ENCODE measurements at places on chromosomes 3 and 15.

GRCh38 chr15:44265757-44266156 lies 22.8 kb upstream of the GOLM2 start:
- no peak for DNase-seq

DNA sequence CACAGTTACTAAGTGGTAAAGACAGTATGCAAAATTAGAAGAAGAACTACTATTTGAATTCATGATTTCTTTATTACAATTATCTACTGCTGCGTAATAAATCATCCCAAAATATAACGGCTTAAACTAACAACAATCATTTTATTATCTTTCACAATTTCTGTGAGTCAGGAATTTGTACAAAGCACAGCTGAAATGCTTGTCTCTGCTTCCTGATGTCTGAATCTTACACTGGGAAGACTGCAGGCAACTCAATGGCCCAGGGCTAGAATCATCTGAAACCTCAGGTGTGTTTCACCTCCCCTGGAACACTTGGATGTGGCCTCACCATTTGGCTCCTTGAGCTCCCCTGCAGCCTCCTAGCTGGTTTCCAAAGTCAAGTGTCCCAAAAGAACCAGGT lies 145.1 kb downstream of the MAGI1 start:
- no peak for DNase-seq

GRCh38 chr15:86231864-86232721 lies 152.4 kb downstream of the AGBL1 start:
- DNase-seq = peak; percentile 23

DNA sequence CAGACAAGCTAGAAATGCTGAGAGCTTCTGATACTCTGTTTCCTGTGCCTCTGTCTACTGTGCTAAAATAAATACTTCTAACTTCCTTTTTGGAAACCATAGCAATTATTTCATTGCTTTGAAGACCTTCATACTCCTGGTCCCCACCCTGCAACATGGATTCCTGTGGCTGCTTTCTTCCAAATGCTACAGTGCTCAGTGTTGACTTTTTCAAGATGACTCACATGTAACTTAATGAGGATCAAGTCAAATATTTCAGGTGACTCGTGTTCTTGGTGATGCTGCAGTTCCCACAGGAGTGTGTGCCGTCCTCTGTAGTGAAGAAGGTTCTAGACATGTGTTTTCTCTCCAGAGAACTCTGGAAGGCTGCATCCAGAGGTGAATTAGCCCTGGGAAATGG lies 288.6 kb downstream of the CLSTN2 start:
- DNase-seq = no peak

GRCh38 chr3:59056706-59057105 lies 6.9 kb upstream of the CFAP20DC start:
- no peak for DNase-seq

GRCh38 chr15:38650936-38651327 lies 86.3 kb upstream of the RASGRP1 start:
- no peak for DNase-seq

DNA sequence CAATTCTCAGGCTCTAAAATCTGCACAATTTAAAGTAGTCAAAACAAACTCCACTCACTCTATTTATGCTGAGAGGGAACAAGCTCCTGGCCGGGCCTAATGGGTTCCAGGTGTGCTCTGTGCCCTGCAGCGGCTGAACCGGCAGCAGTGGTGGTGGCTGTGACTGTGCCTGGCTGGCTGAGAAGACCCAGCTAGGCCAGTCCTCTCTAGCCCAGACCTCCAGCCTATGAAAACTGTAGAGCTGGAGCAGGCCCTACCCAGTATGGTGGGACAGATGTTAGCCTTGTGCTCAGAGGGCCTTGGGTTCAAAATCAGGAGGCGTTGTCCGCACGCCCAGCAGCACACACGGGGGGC lies 37.0 kb downstream of the EPHB3 start:
- no peak for DNase-seq

DNA sequence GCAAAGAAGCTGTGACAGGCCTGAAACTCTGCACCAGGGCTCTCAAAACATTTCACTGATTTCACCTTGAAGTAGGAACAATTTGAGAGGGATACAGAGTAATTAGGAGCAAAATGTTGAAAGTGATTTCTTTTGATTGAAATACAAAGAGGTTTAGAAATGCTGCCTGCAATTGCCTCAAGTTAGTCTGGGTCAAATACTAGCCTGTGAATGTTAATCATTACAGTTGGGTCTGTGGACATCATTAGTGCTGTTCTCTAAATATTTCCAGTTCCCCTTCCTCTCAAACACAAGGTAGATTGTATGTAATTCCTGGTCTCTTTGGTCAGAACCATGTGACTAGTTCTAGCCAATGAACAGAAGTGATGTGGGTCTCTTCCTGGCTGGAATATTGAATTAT lies 152.3 kb upstream of the TSC22D2 start:
- DNase-seq = no peak

GRCh38 chr3:191136347-191136746 lies 62.7 kb upstream of the OSTN start:
- DNase-seq = no peak

DNA sequence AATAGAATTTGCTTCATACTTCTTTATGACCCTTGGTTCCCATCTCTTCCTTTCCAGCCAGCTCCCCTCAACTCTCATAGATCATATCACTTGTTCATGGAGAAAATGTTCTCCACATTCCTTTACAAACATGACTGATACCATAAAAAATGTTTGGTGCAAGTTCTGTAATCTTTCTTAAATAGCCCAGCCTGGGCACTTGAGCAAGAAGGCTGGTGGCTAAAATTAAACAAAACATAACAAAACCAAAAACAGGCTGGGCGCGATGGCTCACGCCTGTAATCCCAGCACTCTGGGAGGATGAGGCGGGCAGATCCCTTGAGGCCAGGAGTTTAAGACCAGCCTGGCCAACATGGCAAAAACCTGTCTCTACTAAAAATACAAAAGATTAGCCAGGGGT lies 8.9 kb upstream of the POLR2M start:
- DNase-seq = no peak

DNA sequence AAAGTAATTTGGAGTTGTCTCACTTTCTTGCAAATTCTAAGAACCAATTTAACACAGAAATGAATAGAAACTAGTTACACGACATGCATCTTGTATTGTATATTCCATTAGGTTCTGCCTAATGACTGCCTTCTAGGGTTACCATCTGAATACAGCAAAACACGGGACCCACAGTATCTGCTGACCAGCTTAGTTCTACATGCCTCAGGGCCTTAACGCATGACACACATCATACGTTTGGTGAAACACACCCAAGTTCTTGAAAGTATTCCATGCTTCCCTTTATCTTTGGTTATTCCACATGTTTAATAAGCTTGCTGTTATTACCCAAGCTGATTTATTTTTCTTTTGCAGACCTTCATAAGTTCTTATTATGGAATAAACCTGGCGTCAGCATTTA lies 27.9 kb downstream of the APH1B start:
- no peak for DNase-seq

- DNase-seq = no peak
These were observed 418.9 kb upstream of the NAALADL2 start for GRCh38 chr3:174440253-174440701.

- no peak for DNase-seq
These were observed 19.9 kb upstream of the ALPK3 start for GRCh38 chr15:84797212-84797611.

DNA sequence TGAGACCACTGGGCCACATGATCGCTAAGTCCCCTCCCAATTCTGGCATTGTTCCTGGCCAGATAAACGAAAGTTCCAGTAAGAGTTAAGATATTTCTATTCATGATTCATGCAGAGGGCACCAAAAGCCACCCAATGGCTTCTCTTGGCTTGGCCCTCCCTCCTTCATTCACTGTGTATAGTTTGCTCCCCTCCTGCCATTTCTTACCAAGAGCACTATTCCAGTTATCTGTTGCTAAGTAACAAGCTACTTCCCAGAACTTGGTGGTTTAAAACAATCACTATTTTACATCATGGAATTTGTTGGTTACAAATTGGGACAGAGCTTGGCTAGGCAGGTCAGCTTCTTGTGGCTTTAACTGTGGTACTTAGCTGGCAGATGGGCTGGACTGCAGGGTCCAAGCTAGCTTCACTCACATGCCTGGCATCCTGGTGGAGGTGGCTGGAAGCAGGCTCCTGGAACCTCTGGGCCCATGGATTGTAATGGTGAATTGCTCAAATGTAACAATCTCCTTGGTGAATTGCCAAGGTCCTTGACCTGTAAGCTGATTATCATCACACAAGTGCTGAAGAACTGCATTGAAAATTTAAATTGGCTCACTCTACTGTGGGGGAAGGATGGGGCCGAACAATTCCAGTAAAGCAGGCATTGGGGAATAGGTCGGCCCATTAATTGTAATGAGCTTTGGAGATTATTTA lies 16.6 kb downstream of the EAF1 start:
- DNase-seq = no peak

Measured in CD4-positive, alpha-beta T cell treated with Interleukin-1 beta for 1 hour (primary cell).